ENCODE measurements at places on chromosomes 5 and 9.

GRCh38 chr5:173318881-173319620 lies 9.2 kb downstream of the STC2 start:
- DNase-seq, result no peak

- no peak for DNase-seq
These were observed 130.9 kb downstream of the NFIB start for GRCh38 chr9:14183001-14183400.

DNA sequence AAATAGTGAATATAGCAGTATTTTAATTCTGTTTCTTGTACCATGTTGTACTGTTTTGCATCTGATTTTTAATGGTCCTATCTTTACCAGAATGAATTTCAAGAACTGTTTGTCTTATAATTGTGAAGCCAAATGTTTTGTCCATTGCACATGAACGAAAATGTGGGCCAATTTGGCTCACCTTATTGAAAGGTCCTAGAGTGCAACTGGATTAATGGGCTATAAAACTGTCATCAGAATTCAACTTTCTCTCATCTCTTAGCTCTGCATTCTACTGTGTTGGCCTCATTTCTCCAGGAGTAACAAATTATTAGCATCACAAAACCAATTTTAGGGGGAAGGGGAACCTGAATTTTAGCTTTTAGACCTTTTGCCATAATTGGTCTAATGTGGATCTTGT lies 179.4 kb upstream of the NUDT12 start:
- no peak for DNase-seq

DNA sequence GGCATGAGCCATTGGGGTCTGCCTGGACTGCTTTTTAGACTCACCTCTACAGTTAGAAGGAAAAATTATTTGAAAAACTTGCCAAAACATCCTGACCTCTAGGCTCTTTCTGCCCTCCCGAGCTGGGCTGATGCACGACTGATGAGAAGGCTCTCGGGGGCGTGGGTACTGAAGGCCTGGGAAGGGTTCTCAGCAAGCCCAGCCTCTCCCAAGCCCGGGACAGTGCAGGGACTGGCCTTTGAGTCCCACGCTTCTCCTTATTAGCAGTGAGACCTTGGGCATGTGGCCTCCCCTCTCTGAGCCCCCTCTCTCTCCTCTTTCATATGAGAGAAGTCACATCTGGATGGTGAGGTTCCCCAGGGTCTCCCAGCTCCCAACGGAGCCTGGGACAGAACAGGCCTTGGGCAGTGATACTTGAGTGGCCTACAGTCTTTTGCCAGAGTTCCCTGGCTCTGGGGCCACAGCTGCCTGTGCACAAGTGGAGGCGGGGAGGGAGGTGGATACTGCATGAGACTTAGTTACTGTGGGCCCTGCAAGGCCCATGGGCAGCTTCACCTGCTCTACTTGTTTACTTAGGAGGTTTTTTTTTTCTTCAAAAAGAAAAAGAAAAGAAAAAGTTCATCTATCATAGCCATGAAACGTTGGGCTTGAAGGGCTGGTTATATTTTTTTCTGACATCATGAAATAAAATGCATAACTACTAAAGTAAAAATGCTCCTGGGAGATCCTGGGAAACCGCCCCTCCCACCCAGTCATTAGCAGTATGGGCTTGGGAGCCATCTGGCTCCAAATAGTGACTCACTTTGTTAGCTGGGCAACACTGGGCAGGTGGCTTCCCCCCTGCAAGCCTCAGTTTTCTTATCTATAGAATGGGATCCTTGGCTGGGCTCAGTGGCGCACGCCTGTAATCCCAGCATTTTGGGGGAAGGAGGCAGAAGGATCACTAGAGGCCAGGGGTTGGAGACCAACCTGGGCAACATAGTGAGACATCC lies 139.4 kb downstream of the GAPVD1 start:
- peak; percentile 29 for DNase-seq

DNA sequence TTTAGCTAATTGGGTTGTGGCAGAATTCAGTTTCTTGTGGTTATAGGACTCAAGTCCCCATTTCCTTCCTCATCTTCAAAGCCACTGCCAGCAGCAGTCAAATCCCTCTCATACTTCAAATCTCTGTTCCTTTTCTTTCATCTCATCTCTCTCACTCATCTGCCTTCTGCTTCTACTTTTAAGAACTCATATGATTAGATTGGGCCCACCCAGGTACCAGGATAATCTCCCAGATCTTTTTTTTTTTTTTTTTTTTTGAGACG lies 8.0 kb upstream of the REEP5 start:
- no peak for DNase-seq

DNA sequence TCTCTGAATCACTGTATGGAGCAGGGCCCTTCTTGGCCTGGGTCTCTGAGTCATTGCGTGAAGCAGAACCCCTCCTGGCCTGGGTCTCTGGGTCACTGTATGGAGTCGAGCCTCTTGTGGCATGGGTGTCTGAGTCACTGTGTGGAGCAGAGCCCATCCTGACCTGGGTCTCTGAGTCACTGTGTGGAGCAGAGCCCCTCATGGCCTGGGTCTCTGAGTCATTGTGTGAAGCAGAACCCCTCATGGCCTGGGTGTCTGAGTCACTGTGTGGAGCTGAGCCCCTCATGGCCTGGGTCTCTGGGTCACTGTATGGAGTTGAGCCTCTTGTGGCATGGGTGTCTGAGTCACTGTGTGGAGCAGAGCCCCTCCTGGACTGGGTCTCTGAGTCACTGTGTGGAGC lies 94.0 kb upstream of the RAPGEF1 start:
- DNase-seq, result peak; percentile 17

DNA sequence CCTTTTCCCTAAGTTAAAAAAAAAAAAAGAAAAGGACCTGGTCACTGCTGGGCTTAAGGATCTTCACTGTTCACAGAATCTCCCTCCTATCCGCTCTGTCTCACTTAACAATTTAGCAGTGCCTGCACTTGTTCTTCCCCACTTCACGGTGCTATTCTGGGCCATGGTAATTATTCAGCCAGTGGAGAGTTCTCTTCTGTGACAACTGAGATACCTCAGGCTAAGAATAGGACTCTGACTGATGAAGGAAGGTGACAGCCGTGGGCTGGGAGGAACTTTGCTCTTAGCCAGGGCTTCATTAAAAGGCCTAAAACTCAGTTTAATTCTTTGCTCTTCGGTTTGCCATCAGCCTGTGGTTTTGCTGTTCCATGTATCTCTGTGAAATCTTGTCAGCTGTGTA lies 51.9 kb upstream of the ENTREP1 start:
- DNase-seq, result no peak

DNA sequence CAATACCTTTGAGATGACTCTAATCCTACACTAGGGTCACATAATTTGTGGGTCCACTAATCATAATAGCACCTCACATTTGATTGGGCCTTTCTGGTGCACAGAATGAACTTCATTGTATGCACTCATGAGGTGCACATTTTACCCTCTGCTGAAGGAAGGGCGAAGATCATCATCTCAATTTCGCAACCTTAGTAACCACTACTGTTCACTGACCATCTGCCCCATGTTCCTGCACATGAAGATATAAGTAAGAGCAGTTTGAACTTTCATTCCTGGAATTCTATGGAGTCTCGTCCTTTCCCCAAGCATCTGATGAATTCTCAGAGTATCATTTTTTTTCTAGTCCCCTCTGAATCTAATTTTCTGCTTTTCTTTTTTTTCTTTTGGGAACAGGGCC lies 21.2 kb downstream of the GAS1 start:
- no peak for DNase-seq

DNA sequence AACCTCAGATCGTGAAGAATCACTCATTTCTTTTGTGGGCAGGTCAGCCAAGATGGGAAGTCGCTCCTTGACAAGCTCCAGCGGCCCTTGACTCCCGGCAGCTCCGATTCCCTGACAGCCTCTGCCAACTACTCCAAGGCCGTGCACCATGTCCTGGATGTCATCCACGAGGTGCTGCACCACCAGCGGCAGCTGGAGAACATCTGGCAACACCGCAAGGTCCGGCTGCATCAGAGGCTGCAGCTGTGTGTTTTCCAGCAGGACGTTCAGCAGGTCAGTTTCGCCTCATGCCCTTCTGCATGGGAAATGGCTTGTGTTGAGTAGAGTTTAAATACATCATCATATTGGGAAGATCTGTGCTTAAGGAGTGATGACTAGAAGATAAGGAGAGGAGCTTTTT lies 173.3 kb downstream of the TRIO start:
- DNase-seq, result no peak

DNA sequence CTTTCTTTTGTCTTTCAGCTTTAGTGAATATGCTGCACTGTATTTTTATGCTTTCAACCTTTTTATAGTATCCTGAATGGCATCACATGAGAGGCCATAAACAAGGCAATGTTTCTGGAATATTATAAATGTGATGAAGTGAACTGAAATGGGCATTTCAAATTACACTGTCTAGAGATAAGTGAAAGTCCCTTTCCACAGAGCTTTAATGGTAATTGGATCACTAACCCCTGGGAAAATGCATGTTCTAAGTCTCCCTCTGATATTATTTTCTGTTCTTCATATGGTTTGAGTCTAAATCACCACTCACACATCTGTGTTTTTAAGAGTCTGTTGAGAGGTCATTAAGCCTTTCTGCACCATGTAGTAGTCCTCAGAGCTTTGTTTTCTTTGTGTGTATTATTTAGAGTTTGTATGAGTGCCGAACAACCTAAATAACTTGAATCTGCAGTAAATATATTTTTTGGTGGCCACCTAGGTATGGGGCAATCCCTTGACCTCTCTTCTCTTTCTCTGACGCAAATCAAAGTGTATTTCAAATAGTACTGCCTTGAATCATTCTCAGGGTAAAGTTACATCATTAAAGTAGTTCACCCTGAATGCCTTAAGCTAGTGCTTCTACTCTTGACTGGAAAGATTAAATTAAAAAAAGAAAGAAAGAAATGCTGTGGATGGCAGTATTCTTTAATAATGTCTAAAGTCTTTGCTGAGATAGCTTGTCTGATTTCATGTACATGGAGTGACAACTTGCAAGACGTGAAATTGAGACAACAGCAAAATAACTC lies 1931.0 kb upstream of the CDH6 start:
- no peak for DNase-seq

DNA sequence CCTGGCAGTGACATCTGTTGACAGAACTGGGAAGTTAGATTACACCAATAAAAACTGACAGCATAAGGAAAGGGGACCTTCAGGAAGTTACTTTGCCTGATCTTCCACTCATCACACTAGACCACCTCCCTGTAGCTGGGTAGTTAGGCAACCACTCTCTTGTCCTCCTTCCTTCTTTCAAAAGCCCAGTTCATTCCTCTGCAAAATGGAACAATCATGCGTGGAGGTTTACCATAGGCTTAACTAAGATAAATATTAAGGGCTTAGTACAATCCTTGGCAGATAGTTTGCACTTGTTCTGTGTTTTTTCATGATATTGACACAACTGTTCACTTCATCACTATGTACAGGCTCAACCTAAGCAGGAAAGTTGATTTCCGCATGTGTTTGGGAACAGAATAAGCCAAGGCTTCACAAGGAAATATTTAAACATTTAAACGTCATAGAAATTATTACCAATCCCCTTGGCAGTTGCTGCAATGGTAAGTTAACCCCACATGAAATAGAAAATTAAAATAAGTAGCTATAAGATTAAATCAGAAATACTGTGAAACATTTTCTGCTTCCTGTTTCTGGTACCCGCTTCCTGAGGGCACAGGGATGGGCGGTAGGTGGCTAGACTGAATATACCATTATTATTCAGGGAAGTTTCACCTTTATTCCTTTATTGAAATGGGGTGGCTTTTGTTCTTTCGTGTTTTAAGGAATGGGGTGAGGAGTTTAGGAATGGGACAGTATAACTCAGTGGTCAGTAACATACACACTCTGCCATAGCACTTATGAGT lies 9.9 kb upstream of the PTGER4 start:
- no peak for DNase-seq

DNA sequence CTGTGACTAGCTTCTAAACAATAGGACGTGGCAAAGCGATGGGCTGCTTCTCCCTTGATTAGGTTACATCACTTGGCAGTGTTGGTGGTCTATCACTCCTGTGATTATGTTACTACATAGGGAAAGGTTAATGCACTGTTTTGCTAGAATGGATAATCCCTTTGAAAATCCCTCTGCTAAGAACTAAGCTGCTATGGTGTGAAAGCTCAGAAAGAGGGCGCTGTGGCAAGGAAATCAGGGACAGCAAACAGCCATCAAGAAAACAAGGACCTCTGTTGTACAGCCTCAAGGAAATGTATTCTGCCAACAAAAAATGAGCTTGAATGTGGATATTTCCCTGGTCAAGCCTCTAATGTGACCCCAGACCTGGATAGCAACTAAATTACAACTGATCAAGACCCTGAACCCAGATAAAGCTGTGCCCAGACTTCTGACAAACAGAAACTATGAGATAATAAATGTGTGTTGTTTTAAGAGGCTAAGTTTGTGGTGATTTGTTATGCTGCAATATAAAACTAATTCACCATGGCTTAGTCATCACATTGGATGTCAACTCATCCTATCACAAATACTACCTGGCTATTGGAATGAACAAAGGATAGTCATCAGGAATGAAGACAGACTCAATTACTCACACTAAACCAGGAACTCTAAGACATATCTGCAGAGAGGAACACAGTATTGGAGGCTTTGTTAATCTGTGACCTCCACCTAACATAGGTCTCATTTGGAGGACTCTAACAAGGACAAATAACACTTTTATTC lies 1215.9 kb downstream of the EFNA5 start:
- DNase-seq, result peak; percentile 52

- no peak for DNase-seq
These were observed 497.0 kb downstream of the RAB3C start for GRCh38 chr5:59079622-59080620.

GRCh38 chr9:7192266-7192665 lies 434.5 kb downstream of the KDM4C start:
- DNase-seq, result no peak

DNA sequence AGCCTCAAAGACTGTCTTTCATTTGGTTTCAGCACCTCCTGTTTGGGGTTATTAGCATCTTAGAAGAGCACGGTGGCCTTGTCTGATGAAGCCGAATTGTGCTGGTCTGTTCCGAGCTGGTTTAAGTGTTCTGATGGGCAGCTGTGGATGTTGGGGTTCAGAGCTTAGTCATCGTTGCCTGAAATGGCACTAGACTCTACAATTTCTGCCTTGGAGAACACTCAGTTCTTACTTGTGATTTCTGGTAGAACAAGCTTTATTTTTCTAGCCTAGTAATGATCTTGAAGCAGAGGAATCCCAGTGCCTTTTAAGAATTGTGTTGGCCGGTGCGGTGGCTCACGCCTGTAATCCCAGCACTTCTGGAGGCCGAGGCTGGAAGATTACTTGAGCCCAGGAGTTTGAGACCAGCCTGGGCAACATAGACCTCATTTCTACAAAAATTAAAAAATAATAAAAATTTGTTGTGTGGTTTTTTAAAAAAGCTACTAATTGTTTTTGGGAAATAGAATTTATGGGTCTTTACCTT lies 7.8 kb downstream of the FBXW5 start:
- no peak for DNase-seq

GRCh38 chr5:72137826-72138409 lies 30.6 kb downstream of the MAP1B start:
- no peak for DNase-seq

- DNase-seq, result peak; percentile 20
These were observed 107.9 kb downstream of the PHF2 start for GRCh38 chr9:93684161-93684765.

- no peak for DNase-seq
These were observed 23.7 kb upstream of the CTNNAL1 start for GRCh38 chr9:109036744-109037680.

- no peak for DNase-seq
These were observed 61.8 kb downstream of the GDA start for GRCh38 chr9:72211047-72211446.

- no peak for DNase-seq
These were observed 174.8 kb upstream of the TNC start for GRCh38 chr9:115292584-115293279.

GRCh38 chr5:143036146-143036927 lies 266.2 kb downstream of the ARHGAP26 start:
- no peak for DNase-seq
